ENCODE measurements at places on chromosomes 5 and 9.
A peak's percentile ranks its signal among the peaks of the same experiment; 100 is the strongest.

DNA sequence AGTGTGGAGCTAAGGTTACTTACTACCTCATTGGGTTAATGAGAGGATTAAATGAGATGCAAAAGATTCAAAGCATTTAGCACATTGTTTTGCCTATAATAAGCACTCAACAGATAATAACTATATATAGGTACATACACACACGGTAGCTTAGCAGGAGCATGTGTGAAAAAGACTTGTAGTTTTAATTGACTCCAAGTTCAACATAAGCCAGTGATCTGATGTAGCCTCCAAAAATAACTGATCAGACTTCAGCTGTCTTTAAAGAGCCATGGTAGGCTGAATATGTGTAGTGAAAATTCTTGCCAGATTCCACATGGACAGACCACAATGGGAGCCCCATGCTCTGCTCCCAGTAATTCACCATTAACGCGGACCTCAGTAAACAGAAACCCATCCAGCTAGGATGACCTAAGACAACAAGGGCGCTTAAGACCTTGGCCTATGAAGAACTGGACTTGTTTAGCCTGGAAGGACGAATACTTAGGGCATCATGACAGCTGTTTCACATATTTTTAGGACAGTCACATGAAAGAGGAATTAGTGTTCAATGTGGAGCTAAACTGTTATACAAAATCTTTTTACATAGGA, 115.1 kb upstream of the ZNF366 start:
- DNase-seq, result no peak

- peak; percentile 65 for DNase-seq
Observed at GRCh38 chr5:177403102-177403791, 2.8 kb upstream of the PFN3 start.

DNA sequence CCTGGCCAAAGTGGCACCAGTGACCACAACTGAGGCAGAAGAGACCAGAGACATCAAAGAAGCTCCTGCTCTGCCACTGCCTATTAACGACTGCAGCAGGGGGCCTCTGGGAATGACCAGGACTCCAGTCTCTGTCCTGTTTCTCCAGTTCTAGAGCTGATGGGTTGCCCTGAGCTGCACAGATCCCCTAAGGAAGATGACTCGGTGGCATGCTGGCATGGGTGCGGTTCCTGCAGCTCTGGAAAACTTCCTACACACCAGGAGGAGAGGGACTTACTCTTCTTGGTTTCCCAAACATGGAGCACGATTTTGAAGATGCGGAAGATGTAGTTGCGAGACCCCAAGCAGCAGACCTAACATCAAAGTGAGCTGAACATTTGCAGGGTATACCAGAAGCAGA, 2.7 kb downstream of the SLIT3 start:
- no peak for DNase-seq

DNA sequence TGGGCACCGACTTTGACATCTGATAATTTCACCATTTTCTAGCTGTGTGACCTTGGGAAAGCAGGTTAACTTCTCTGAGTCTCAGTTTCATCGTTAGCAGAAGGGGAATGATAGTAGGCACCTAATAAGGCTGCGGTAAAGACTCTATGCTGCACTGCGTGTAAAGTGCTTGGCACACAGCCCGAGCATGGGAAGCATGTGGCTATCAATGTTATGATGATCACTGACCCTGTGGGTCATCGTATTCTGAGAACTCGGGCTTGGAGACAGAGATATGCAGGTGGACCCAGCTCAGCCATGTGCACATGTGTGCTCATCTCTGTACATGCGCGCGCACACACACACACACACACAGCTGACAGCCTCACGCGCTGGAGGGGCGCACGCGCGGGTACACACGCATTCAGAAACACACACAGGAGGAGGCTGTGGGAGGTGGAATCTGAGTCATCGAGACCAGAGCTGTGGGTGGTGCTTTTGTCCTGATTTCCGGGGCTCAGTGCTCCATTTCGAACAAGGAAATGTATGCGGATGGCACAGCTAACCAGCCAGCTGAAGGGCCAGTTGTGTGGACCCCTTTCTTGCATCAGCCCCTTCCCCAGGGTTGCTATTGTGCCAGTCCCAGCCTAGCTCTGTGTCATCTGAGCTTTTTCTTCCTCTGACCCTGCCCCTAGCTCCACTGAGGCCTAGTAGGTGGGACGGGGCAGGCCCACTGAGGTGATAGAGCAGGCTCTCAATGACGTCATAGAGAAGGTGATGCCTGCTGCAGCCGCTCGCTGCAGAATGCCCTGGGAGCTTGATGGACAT, 11.1 kb upstream of the ARAP3 start:
- DNase-seq, result no peak

DNA sequence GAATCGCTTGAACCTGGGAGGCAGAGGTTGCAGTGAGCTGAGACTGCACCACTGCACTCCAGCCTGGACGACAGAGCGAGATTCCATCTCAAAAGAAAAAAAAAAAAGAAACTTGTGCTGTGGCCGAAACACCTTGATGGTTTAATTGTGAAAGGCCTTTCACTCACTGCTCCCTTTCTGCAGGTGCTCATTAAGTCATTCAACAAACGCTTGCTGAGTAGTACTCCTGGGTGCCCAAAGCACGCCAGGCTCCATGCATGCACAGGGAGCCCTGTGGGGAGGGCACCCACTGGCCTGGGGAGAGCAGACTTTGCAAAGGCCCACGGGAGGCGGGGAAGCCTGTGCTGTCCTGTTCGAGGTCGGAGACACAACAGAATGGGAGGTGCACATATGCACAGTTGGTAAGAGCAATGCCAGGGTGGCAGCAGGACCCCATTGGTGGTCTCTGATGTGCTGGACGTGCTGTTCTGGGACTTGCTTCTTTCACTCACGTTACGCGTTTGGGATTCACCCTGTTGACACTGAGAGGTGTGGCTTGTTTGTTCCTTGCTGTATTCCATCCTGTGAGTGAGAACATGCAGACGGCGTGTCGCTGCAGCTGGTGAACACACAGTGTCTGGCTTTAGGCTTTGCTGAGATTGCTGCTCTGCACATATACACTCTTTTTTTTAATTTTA, 3.0 kb upstream of the ENTPD2 start:
- no peak for DNase-seq

- no peak for DNase-seq
Observed at GRCh38 chr5:14331386-14331781, 188.2 kb downstream of the TRIO start.

DNA sequence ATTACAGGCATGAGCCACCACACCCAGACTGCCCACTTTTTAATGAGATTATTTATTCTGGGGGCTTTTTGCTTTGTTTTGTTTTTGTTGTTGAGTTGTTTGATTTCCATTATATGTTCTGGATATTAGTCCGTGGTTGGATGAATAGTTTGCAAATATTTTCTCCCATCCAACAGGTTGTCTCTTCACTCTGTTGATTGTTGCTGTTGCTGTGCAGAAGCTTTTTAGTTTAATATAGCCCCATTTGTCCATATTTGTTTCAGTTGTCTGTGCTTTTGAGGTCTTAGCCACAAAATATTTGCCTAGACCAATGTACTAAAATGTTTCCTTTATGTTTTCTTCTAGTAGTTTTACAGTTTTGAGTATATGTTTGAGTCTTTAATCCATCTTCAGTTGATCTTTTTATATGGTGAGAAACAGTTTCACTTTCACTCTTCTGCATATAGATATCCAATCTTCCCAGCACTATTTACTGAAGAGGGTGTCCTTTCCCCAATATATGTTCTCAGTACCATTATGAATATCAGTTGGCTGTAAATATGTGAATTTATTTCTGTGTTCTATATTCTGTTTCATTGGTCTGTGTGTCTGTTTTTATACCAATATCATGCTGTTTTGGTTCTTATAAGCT, 30.2 kb upstream of the TBCA start:
- no peak for DNase-seq

DNA sequence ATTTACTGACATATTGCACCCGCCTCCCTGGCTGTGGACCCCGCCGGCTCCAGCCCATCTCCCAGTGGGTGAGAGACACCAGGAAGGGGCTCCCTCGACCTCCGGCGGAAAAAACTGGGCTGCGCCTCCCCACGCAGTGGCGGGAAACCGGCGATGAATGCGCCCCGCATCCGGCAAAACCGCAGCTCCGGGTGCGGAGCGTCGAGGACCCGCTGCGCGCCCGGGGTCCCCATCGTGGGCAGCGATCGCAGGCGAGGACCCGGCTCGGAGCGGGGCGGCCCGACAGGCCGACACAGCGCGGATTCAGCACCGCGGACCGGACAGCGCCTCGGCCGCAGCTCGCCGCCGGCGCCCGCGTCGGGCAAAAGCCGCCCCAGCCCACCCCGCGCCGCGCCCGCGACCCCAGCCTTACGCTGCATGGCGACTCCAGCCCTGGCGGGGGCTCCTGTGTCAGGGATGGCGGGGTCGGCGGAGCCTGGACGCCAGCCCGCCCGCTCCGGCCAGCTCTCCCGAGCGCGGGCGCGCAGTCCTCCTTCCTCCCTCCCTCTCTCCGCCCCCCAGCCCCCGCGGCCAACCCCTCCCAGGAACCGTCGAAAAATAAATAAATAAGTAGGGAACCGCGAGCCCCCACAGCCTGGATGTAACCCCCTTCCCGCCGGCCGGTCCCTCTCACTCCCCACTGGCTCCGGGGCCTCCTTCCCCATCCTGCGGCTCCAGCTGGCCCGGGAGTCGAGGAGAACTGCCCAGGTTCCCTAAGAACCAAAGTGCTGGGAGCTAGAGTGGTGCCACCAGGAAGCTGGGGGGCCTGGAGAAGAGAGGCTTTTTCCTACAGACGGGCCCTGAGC, 3.1 kb downstream of the LHX3 start:
- peak; percentile 86 for DNase-seq

DNA sequence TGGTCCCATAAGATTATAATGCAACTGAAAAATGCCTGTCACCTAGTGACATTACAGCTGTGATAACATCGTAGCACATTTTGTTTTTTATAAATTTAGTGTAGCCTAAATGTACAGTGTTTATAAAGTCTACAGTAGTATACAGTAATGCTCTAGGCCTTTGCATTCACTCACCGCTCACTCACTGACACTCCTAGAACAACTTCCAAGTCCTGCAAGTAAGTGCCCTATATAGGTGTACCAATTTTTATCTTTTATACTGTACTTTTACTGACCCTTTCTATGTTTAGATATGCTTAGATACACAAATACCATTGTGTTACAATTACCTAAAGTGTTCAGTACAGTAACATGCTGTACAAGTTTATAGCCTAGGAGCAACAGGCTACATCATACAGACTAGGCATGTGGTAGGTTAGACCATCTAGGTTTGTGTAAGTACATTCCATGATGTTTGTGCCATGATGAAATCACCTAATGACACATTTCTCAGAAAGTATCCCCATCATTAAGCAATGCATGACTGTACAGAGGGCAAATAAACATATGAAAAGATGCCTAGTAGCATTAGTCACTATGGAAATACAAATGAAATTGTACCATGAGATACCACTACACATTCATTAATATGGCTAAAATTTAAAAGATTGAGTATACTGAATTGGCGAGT, 127.6 kb downstream of the TRPM6 start:
- no peak for DNase-seq

- DNase-seq, result no peak
Observed at GRCh38 chr9:92480291-92480771, 2.0 kb downstream of the ASPN start.

- no peak for DNase-seq
Observed at GRCh38 chr5:119177226-119177625, 106.3 kb downstream of the DMXL1 start.

DNA sequence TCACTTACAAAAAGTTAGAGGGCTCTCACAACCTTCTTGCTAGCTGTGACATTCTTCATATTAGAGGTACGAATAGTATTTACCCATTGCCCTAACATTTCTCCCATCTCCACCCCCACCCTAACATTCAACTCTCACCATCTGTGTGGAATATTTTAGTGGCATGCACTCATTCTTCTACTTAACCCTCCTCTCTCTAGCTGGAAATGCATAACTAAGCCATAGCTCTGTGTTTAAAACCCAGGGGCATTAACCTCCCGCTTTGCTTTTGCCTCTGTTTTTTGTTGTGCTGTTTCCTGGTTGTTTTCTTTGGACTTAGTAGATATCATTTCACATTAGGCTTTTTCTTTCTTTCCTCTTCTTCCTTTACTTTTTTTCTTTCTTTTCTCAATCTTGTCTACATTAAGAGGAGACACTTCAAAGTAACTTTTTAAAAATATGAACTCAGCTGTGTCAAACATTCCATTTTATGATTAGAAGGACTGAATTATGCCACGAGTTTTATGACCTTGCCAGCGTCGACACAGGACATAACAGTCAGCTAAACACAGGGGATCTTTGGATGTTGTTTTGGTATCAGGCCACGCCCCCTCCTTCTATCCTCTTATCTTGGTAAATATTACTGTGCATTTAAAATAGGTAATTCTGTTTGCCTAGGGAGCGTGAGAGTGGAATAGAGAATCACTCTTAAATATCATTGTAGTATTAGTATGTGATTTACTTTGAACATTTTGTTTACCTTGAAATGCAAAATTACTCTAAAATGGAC, 236.0 kb downstream of the CD180 start:
- DNase-seq, result no peak

DNA sequence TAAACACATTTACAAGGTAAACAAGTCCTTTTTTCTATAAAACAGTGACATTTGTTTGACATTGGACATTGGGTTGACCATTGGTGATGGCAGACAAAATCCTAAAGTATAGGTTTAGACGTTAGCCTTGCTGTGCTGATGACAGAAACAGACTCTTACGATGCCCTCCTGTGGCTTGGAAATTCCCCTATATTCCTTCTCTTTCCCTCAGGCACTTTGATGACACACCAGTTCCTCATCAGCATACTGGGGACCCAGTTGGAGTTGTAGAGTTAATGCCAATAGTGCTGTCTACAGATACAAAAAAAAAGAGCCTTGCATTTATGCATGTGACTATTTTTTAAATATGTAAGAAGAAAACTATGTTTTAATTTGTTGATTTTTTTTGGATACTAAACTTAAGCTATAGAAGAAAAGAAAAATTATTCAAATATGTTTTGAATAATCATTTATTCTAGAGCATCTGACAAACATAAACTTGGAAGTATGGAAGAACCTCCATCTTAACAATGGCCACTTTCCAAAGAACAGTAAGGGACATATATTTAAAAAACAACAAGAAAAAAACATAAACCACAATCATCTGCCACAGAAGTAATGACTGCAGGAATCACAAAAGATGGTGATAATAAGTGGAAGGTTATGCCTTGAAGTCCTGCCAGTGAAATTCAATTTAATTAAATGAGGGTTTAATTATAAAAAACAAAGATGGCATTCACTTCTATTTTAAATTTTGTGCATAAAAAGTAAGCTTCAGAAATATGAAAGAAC, 75.6 kb upstream of the SNCAIP start:
- no peak for DNase-seq

GRCh38 chr5:72648480-72648879, 141.3 kb upstream of the ZNF366 start:
- DNase-seq, result no peak

GRCh38 chr5:101663543-101663942, 632.5 kb downstream of the SLCO4C1 start:
- no peak for DNase-seq
